ENCODE measurements at places on chromosomes 2 and 18.

DNA sequence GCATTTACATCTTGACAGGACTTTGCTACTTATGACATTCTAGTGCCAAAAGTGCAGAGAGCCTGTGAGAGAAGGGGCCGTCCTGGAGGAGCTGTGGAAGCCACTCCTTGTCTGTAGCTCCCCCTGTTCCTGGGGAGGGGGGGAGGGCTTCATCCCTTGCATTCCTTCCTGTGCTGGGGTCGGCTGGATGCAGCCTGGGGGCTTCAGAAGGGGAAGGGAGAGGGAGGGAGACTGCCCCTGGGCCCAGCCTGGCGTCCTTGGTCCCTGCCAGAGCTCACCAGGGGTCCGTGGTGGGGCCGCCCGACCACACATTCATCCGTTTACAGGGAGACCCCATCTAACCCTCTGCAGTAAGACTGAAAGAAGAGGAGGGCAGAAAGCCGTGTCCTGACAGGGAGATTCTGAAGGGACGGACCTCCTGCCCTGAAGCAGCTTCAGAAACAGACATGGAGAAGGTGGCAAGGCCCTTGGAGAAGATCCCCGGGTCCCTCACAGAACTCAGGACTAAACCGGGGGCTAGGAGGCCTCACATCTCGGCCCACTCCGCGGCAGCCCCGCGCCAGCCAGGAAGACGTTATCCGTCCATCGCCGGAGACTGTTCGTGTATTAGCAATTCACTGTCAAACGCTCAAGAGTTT, 258.3 kb upstream of the SALL3 start:
- DNase-seq: no peak

DNA sequence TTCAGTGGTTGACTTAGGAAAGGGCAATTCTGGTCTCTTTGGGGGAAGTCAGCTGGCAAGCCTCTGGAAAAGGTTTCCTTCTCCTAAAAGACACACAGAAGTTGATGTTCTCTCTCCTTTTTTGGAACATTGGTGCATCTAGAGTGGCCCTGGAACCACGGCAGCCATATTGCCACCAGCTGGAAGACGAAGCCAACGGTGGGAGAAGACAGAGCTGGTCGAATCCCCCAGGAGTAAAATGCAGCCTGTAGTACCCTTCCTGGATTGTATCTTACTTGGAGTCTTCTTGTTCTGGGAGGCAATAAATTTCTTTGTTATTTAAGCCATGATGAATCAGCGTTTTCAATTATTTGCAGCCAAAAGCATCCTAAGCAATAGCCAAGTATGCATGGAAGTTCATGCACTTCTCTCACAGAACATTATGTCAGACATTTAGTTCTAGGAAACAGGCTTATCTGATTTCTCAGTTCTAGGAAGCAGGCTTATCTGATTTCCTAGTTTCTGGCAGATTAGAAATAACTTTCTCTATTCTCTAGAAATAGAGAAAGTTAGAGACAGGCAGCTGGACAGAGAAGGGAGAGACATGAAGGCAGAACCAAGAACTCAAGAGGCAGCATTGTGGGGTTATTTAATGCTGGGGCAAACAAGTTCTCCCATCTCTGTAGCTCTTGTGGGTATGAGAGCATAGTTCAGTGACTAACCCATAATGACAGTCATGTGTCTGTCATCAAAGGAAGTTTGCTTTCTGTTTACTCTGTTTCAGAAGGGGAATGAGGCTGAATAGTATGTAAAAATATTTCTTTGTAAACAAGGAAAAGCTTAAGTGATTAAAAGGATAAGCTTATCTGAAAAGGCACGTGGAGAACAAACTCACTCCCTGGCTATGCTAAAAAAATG, 40.5 kb upstream of the NABP1 start:
- peak; percentile 33 for DNase-seq

DNA sequence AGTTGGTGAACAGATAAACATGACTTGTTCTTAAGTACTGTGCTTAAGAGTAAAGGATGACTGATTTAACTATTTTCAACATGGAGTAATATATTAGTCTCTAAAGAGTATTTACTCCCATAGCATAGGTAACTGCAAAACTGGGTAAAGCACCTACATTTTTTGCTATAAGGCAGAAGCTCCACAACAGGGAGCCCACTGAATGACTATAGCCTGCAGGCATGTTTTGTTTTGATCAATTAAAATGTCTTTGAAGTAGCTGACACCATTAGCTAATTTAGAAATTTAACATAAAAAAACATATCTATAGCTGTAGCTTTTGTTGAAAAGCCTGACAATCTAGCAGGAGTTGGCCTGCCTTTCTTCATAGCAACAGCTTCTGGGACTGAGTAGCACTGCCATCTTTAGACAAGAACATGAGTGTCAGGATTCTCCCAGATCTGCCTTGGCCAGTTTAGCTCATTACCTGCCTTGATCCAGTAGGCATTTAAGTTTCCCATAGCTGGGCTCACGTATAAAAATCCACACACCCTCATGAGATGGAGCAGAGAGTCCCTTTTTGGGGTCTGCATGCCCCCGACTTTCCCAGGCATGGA, 1935.1 kb upstream of the PIK3C3 start:
- no peak for DNase-seq

GRCh38 chr18:35572644-35573043, 8.9 kb upstream of the GALNT1 start:
- no peak for DNase-seq

DNA sequence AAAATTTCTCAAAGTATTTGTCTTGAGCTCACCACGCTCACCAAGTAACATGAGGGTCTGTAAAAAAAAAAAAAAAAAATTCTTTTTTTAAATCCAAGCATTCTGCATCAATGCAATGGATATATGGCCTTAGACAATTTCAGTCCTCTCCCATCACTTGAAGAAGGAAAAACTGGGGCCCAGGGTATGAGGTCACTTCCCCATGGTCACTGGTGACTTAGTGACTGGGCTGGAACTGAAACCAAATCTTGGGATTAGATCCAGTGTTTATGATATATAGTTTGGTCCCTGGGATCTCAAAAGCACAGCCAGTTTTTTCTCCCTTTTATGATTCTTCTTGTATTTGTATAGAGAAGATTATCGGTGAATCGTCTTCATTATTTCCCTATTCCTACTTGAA, 477.9 kb upstream of the TNP1 start:
- no peak for DNase-seq

DNA sequence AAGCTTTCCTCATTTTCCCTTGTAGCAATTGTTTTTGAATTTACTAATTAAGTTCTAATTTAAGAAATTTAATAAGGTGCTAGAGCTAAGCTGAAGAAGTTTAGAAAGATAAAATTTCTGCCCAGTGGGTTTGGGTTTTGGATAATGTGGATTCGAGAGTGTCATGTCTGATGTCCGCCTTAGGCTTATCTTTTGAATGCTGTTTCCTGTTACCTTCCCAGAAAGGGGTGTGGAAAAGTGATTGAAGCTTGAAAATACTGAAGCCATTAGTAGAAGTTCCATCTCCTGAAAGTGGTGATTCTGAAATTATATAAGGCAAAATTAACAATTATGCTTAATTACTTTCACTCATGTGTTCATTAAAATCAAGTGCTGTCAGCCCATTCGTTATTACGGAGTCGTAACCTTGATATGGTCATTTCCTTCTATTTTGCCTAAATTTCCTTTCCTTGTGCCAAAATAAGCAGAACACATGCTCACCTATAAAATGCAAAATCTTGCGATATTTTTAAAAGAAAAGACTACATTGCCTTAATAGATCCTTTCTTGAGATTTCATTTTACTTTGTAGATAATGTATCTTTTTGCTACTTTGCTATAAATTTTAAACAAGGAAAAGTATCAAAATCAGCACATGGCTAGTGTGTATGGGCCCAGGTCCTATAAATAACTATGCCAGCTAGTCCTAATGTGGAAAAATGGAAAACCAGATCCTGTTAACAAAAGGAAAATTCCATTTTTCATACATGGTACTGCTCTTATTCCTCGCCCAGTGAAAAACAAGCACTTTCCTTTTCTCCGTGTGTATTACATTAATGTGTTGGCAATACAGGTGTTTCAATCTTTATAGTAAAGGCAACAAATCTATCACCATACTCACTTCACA, 97.3 kb downstream of the ICOS start:
- no peak for DNase-seq

GRCh38 chr2:229836847-229837246, 85.0 kb downstream of the TRIP12 start:
- DNase-seq: no peak

- DNase-seq: peak; percentile 23
These were observed 10.6 kb upstream of the C2orf74 start for GRCh38 chr2:61151436-61151835.

GRCh38 chr2:118062048-118062447, 26.2 kb upstream of the INSIG2 start:
- no peak for DNase-seq

GRCh38 chr2:135701442-135701841, 40.2 kb upstream of the UBXN4 start:
- DNase-seq: no peak

DNA sequence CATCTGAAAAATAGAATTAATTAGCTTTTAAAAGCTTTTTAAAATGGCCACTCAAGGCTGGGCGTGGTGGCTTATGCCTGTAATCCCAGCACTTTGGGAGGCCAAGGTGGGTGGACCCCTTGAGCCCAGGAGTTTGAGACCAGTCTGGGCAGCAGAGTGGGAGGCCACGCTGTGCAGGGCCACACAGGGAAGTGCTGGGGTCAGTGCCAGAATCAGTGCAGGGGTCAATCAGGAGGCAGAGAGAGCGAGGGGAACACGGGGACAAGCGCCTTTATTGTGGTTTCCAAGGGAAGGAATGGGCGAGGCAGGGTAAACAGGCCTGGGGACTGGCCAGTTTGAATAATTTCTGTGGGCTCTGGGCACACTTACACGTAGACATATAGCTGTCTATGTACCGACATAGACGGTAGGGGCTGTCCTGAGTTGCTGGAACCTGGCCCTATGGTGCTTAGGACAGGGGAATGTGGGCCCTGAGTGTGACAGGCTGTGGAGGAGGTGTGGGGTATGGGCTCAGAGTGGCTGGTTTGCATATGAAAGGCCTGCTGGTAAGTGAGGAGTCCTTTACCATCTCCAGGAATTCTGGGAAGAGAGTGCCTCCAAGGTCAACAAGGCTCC, 42.9 kb downstream of the DYSF start:
- no peak for DNase-seq

GRCh38 chr2:79872656-79873055, 359.8 kb downstream of the CTNNA2 start:
- no peak for DNase-seq

DNA sequence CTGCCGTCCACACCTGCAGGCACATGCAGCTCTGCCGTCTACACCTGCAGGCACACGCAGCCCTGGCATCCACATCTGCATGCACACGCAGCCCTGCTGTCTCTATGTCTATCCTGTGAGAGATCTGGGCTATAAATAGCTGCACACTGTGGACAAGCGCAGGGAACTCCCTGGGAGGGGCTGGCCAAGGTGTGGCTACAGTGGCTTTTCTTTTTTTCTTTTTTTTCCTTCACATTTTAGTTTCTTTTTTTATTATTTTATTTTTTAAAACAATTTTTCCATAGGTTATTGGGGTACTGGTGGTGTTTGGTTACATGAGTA, 42.0 kb downstream of the TMEM182 start:
- DNase-seq: no peak

DNA sequence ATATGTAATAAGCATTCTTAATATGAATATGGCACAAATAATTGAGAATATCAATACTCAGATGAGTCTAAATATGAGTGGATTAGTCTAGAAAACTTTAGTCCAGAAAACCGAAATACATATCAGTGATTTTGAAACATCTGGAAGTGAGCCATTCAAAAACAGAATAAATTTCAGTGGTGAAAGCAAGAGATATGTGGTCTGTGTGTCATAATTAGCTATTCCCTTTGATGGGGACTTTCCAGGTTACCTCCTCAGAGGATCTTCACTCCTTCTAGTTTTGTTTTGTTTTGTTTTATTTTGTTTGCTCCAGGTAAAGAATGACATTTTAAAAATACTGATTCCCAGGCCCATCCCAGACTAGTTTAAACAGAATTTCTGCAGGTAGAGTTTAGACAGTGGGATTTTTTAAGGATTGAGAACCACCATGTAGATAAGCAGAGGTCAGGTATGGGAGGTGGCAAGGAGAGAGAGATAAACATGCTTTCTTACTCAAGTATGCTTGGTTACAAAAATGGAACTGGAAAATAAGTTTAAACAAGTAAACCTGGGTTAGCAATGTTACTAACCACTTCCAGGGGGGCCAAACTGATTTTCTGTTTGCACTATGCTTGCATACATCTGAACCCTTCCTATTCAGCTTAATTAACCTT, 70.7 kb downstream of the NABP1 start:
- no peak for DNase-seq

GRCh38 chr2:201858281-201859184, 52.2 kb downstream of the CDK15 start:
- DNase-seq: peak; percentile 79

DNA sequence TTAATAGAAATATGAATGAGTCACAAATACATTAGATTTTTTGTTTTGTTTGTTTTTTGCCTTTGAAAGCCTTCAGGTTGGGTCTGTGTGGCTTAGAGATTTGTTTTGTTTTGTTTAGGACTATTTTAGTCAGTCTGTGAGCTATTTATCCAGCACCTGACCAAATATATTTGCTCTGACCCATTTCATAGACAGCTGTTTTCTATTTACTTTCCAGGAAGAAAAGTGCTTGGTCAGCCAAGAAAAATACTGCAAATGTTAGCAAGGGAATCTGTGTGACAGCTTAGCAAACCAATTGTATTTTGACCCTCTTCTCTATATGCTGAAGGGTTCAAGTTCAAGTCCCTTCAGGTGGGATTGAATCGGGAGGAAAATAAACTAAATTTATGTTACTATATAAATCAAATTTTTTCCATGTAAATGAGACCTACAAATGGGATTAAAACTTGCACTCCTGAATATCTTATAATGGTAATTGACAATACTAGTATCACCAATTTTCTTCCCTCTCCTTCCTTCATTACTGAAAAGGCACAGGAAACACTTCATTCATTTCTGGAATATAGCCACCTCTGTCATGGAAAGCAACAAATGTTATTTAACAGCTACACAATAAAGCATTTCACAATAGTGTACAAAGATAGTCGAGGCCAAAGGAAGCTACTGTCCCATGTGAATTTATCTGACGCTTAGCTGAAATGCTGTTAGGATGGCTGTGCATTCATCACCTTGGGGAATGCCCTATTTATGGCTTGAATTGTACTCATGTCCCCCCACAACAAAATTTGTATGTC, 23.1 kb upstream of the KLF7 start:
- DNase-seq: no peak

DNA sequence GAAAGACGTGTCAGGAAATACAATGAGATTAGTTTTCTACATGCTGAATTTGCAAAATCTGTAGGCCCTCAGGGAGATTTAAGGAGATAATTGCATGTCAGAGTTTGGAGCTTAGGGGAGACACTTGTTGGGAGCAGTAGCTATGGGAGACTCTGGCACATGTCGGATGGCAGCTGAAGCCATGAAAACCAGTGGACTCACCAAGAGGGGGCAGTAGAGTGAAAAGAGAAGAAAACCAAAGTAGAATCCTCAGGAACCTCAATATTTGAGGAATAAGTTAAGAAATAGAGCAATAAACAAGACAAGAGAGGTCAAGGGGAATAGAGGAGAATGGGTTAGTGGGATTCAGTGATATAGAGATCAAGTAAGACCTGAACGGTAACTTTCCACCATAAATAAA, 24.8 kb downstream of the RUFY4 start:
- no peak for DNase-seq

- DNase-seq: peak; percentile 46
These were observed 11.8 kb downstream of the UCN start for GRCh38 chr2:27296481-27296880.

Data from NB4 (cell line).